ENCODE measurements at places on chromosomes 6 and 20.

- no peak for DNase-seq
Observed at GRCh38 chr6:125004198-125004597, 42.0 kb downstream of the RNF217 start.

- no peak for DNase-seq
Observed at GRCh38 chr20:35489717-35490116, 34.3 kb downstream of the CEP250 start.

DNA sequence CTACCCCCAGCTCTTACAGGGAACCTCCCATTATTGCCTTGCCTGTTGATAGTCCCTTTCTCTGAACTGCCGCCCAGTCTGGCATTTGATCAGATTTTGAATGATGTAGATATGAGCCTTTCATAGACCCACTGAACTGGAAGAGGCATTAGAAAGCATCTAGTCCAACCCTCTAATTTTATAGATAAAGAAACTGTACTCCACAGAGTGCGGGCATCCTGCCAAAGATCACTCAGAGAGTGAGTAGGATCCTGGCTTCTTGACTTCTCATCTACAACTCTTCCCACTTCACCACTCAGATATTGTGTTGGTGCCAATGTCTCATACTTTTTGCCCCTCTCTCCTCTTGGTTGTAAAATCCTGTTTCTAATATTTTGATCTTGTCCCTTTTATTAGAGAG lies 179.2 kb upstream of the BMP2 start:
- no peak for DNase-seq

DNA sequence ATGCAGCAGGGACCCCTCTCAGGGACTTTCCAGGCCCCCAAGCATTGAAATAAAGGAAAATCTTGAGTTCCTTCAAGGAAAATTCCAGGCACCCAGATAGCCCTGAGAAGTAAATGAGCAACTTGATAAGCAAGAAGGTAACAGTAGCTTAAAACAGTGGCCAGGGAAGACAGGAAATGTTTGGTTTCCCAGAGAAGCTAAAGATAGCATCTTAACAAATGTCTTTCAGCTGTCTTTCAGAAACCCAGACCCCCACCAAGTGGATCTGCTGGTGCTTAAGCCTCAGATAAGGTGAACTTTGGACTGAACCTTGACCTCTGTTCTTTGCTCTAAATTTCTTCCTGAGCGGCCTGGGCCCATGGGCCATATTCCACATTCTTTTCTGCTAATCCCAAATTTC lies 117.8 kb upstream of the CST7 start:
- no peak for DNase-seq

GRCh38 chr6:62775427-62776022 lies 435.7 kb upstream of the FKBP1C start:
- DNase-seq, result no peak

DNA sequence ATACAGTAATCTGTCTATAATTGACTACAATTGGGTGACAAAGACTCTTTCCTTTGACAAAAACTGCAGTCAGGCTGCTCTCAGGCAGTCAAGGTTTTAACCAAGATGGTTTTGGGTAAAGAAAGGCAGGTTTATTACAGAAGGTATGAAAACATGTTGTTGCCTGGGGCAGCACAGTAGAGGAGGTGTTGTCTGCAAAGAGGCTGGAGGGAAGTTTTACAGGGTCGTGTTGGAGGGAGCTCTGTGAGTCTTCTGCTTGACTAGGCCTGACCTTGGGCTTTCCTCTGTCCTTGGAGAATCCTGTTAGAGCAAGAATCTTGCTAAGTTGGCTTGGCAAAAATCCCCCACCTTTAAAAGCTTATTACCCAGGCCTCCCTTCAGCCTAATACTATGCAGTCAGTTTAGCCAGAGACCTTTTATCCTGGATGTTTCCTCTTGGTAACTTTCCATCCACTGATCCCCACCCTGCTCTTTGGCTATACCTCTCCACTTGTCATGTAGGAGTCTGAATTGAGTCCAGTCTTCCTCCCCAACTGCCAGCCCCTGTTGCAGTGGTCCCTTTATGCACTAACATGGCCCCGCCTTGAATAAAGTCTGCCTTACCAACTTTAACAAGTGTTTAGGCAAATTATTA lies 143.0 kb upstream of the SLC22A16 start:
- no peak for DNase-seq
